LNCaP clone FGC (cell line): ENCODE measurements at places on chromosomes 3 and 15.

GRCh38 chr15:75943713-75944215 is 40.1 kb downstream of the FBXO22 start:
- no peak for DNase-seq

- no peak for DNase-seq
Observed at GRCh38 chr3:99834211-99834957, 16.7 kb downstream of the CMSS1 start.

DNA sequence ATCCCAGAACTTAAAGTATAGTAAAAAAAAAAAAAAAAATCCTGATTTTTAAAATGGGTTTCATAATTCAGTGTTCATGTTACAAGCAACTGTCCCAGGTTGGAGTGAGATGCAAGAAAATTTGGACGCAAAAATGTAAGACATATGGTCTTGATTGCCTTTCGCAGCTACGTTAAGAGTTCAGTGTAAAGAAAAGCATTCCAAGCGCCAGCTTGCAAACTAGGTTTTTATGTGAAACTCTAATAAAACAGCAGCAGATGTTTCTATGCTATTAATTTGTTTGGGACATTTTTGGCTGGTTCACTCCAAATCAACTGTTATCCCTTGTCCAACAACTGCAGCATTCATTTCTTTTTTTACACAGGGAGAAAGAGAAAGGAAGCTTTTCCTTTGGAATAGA is 957.8 kb downstream of the ROBO1 start:
- no peak for DNase-seq

GRCh38 chr15:52652984-52653383 is 26.2 kb downstream of the ATOSA start:
- no peak for DNase-seq

- DNase-seq = no peak
Observed at GRCh38 chr15:96261575-96262034, 68.9 kb upstream of the NR2F2 start.

GRCh38 chr15:98147415-98147814 is 186.9 kb downstream of the ARRDC4 start:
- DNase-seq = no peak

GRCh38 chr3:65094723-65095122 is 406.9 kb upstream of the ADAMTS9 start:
- DNase-seq = no peak

DNA sequence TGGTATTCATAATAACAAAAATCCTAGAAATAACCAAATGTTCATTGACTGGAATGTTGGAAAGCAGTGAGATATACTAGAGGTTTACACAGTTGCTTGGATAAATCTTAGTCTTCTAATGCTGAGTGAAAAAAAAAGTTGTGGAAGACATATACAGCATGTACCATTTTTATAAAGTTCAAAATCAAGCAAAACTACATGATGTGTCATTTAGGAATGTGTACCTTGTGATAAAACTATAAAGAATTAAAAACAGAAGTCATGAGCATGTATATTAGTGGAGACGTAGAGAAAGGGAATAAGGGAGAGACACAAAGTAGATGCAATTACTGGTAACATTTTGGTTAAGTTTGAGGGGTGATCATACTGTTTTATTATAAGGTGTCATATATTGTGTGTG is 45.2 kb downstream of the FBXL2 start:
- no peak for DNase-seq

DNA sequence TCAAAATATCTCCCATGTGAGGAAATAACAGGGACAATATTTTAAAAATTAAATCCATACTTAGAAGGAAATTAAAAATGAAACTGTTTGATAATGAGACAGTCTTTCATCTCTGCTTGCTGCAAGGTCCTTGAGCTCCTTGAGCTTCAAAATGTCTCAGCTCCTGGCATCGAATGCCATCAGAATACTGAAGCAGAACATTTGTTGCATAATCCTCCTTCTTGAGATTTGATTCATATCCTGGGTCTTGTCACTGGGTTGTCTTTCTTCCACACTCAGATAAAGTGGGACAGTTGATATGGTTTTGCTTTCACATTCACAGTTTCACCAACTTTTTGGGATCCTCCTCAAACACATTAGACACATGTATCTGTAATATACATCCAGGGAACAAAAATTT is 27.8 kb downstream of the COL8A1 start:
- no peak for DNase-seq

- peak; percentile 21 for DNase-seq
Observed at GRCh38 chr3:187679638-187680396, 9.6 kb upstream of the SST start.

DNA sequence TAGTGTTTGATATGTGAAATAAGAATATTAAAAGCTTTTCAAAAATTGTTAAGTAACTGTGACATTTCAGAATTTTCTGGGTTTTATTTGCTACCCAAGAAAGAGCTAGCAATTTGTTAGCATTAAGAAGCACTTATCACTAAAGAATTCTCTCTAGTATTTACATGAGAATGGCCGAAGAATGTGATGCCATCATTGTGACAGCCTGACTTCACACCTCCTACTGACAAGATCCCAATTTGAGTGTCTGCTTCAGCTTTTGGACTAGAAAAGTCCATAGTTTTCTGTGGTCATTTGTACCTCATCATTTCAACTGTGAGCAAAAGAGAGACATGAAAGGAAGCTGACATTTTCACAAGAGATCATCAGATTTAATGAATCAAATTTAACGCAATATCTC is 548.1 kb upstream of the AGTR1 start:
- no peak for DNase-seq

DNA sequence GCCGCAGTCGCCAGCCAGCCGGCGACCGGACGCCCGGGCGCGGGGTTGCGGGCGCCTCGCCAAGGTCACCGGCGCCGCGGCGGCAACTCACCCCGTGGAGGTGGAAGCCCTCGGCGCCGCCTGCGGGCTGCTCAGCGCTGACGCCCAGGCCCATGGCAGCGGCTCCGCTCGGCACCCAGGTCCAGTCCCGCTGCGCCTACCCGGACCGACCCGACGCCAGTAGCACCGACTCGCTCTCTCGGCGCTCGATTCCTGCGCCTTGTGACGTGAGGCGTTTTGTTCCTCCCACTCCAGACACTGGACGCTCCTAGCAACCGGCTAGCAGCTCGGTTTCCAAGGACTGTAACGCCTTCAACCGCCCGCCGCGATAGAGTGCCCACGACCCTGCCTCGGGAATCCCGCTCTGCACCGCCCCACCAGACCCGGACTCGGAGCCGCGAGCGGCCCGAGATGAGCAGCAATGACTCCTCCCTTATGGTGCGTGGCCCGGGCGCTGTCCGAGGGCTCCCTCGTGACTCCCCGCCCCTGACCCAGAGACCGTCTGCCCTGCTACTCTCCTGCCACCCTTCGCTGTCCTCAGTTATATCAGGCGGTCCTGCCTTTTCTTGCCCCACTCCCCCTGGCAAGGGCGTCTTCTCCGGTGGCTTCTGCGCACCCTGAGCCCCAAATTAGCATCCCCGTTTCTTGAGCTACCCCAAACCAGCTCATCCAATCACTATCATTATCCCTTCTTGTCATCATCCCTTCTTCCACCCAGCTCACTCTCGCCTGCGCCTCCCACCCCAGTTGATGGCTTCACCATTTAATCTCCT is at the start of the genes GORASP1 and TTC21A:
GORASP1 (minus strand) TSS at position 240 of the 812 bp plus-strand sequence; CDS start at position 154, 86 bp downstream.
TTC21A (plus strand) TSS at position 293 of the 812 bp plus-strand sequence; CDS start at position 451, 158 bp downstream.
- DNase-seq = peak; percentile 79

DNA sequence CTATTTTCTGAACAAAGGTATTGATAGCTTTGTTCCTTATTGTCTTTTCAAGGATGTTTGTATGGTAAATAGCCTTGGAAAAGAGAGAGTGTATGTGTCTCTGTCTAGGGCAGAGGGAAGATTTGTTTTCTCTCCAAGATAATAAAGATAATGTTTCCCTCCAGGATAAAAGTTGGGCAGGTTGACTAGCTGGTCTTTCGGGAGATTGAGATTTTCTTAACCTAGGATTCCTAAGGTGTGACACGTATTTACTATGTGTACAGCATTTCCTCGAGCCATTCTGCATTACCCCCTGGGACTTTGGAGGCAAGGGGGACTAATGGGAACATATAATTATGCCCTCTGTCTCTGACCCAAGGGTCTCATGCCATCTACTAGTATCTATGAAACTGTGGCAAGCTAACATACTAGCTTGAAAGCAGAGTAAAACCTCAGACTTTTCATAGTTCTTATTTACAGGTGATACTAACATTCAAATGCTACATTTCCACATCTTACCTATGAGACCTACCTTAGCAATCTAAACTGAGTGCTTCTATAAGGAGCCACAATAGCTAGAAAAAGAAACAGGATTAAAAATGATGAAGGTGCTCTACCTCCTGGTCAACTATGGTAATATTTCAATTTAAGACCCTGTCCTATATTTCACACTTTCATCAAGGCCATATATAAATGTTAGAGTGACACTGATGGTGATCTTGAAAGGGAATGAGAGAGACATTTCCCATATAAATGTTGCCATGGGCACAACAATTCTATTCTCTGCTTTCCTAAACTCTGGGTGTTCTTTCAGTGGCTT is 252.9 kb upstream of the CBLB start:
- DNase-seq = no peak

DNA sequence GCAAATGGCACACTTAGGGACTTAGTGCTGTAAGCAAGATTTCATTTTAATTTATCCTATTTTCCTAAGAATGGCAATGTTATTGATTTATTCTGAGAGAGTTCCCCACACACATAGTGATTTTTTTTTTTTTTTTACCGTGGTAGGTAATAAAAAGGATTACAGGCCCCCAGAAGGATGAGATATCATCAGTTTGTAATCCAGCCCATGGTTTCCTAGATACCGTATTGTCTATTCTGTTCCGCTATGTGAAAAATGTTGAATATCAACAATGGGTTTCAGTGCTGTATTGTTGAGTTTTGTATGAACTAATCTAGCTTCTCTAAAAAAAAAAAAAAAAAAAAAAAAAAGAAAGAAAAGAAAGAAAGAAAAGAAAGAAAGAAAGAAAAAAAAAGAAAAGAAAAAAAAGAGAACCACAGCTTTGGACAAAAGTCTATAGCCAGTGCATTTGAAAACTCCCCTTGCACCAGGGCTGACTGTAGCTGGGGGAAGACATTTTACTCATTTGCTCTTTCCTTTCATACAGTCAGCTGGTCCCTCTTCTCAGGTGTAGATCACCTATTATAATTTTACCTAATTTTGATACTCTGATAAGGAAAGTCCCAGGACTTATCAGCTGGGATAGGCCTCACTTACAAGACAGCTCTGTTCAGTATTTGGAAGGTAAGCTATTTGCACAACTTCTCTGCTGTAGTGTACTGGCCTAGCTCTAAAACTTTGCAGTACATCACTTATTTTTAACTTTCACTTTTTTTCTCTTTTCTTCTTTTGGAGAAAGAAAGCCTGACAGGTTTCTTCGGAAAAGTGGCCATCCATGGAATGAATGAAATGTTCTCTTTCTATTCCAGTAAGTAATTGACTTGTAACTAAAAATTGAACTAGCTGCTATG is 101.4 kb upstream of the SOX2 start:
- no peak for DNase-seq

GRCh38 chr3:27681249-27681748 is 40.8 kb downstream of the EOMES start:
- peak; percentile 85 for DNase-seq

- no peak for DNase-seq
Observed at GRCh38 chr3:161838021-161838420, 341.4 kb downstream of the OTOL1 start.

GRCh38 chr3:113274425-113275257 is 63.3 kb downstream of the BOC start:
- DNase-seq = peak; percentile 75

DNA sequence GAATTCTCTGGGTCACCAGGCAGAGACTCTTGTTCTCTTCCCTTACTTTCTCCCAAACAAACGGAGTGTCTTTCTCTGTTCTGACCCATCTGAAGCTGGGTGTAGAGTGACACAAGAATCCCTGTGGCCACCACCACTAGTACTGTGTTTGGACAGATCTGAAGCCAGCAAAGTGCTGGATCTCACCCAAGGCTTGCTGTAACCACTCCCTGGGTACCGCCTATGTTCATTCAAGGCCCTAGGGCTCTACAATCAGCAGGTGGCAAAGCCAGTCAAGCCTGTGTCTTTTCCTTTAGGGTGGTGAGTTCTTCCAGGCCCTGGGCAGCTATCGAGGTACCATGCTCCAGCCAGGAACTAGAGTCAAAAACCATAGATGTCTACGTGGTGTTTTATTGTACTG is 149.2 kb upstream of the CTNNB1 start:
- peak; percentile 40 for DNase-seq

GRCh38 chr3:24288496-24289236 is 206.0 kb downstream of the THRB start:
- DNase-seq = peak; percentile 64

- DNase-seq = no peak
Observed at GRCh38 chr3:65811892-65812291, 226.8 kb downstream of the MAGI1 start.

GRCh38 chr3:102580760-102581159 is 145.9 kb downstream of the ZPLD1 start:
- no peak for DNase-seq

DNA sequence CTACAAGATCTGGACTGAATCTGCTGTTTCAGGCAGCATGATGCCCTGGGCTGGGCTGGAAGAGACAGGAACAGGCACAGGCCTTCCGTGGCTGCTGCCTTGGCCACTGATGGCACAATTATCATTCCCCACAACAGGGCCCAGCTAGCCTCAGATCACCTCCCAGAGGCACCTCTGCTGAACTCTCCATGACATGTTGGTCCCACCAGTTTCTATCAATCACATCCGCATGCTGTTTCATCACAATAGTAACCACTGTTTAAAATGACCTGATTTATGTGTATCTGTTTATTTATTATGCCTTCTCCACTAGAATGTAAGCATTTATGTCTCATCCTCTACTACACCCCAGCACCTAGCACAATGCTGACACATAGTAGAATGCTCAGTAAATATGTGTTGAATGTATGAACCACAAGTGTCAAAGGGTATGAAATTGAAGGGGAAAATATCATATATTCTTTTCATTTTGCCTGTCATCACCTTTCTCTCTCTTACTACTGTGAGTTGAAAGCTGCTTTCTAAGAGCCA is 32.7 kb upstream of the ZBTB38 start:
- no peak for DNase-seq

- no peak for DNase-seq
Observed at GRCh38 chr15:42275780-42276391, 2.7 kb upstream of the TMEM87A start.
